RPMI7951 (cell line): ENCODE measurements at places on chromosomes 7 and 10. TPM values are rescaled to one million over a fixed set of nuclear protein-coding genes. Genes with fewer than 3 reads are reported as not detected.
A peak's percentile ranks its signal among the peaks of the same experiment; 100 is the strongest.

Gene GHRHR
- total RNA-seq: not detected in 2 replicates

Gene NXPH1
- not detected in 2 replicates for total RNA-seq

Gene XRCC2
- 7.9 and 8.3 TPM in 2 replicates for total RNA-seq

Gene YAE1
- total RNA-seq: 44.8 and 52.7 TPM in 2 replicates

Gene CDHR3
- 1.3 and 1.4 TPM in 2 replicates for total RNA-seq

Gene VWA2
- not detected in 2 replicates for total RNA-seq

Gene TMEM26
- 1.2 TPM in 1 of 2 replicates, not detected in the other for total RNA-seq

Gene PDE6C
- not detected in 2 replicates for total RNA-seq

Gene SLC29A3
- total RNA-seq: 0.39 and 1.2 TPM in 2 replicates

Gene GIMAP1
- total RNA-seq: not detected in 2 replicates

Gene SAMD9
- 18.8 and 24.3 TPM in 2 replicates for total RNA-seq

- no peak for DNase-seq
These were observed 1.1 kb downstream of the MEPCE start for GRCh38 chr7:100430493-100431285.

DNA sequence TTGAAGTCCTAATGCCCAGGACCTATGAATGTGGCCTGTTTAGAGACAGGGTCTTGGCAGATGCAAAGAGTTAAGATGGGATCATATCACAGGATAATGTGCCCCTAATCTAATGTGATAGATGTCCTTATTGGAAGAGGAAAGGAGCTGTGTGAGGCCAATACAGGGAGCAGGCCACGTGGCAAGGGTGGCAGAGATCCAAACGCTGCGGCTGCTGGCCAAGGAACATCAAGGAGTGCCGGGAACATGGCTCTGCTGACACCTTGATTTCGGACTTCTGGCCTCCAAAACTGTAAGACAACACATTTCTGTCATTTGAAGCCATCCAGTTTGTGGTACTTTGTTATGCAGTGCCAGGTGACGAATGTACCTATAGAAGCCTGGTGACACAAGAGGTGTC, 37.7 kb upstream of the EZH2 start:
- no peak for DNase-seq

DNA sequence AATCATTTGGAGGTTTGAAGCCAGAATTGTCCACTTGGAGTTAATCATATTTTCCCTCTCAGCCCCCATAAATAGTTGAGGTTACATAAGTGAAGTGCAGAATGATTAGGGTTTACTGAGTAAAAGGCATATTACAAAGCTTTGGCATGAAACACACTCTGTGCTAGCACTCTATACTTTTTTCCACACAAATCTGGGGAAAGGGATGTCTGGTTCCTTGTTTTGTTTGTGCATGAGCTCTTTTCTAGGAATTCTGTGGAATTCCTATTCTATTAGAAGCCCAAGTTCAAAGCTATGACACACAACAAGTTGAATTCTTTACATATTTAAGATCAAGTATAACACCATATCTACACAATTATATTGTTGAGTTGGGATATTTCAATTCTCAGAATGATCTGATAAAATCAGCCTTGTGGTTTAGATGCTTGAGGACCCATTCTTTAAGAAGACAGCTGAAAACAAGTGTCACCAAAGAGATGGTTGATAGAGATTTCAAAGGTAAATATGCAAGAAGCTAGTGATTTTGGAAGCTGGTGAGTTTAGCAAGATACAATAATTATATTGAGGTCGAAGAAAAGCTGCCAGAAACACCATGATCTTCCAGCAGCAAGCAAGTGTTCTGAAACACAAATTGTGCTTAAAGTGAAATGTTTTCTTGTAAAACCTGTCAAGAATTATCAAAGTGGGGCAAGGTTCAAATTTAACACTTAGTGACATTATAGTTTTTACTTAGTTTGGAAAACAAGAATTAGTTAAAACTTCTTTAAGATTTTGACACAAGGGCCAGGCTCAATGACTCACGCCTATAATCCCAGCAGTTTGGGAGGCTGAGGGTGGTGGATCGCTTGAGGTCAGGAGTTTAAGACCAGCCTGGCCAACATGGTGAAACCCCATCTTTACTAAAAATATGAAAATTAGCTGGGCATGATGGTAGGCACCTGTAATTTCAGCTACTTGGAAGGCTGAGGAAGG, 122.6 kb downstream of the INHBA start:
- DNase-seq: peak; percentile 91

DNA sequence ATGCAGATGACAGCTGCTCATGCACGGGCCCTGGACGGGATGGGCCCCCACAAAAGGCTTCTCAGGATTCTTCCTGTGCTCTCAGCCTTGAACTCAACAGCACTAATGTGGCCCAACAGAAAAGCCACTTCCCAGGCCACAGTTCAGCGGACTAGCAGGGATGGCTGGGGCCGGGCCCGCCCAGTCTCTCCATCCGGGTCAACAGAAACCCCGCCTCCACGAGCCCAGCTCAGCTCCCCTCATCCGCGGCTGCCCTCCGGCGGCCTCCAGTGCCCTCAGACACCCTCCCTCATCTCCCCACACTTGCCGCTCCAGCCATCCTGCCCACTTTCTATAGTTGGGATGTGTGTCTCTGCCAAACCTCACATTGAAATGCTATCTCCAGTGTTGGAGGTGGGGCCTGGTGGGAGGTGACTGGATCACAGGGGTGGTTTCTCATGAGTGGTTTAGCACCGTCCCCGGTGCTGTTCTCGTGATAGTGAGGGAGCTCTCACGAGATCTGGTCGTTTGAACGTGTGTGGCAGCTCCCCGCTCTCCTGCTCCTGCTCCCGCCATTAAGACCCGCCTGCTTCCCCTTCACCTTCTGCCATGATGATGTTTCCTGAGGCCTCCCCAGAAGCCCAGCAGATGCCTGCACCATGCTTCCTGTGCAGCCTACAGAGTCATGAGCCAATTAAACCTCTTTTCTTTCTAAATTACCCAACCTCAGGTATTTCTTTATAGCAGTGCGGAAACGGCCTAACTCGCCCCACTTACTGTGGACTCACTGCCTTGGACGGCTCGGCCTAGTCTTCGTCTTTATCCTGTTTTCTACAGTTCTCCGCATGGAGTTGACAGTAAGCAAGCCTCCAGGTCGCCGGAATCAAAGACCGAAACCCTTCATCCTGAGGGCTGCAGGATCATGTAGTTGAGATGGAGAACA, 169.9 kb upstream of the RNF32 start:
- no peak for DNase-seq

DNA sequence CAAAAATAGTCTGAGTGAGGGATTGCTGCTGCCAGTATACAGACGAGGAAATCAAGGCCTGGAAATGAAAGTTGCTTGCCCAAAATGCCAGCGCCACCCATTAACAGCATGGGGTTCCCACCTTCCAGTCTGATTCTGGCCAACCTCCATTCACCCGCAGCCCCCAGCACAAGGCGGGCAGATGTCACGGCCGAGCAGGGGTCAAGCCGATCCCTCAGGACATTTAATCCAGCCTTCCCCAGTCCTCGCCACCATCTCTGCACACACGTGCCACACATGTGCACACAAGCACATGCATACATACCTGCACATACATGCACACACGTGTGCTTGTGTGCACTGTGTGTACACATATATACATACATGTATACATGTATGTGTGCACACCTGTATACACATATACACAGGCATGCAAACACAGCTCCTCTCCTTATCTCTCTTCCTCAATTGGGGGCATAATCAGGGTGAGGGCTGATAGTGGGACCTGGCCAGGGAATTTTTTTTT, 122.9 kb downstream of the GRID1 start:
- no peak for DNase-seq

DNA sequence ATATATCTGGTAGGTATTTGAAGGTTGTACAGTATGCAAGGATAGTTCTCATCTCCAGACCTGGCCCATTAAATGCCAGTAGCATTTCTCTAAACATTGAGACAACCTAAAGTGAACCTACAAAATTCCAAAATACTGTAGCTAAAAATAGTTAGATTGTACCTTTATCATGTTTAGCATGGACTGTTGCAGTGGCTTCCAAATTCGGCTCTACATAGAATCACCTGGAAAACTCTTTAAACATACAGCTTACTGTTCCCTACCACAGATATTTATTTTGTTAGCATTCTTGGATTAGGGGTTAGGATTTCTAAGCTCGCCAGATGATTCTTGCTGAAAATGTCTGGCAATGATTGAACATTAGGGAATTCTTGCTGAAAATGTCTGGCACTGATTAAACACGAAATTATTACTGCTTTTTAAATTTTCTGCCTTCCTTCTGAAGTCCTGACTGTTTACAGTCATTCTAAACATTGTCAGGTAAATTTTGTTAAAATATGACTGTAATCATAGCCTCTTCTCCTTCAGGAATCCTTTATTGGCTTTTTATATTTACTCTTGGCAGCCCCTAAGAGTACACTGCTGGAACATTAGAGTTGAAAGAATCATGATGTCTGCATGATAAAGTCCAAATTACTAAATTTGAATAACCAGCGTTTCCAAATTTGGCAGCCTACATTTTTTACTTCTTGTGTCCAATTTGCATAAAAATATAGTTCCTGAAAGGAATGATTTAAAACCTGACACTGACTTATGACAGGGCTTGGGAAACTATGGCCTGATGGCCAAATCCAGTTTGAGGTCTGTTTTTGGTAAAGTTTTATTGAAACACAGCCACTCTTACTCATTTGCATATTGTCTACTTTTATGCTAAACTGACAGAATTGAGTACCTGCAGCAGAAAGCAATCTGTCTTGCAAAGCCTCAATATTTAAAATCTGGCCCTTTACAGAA, 40.3 kb downstream of the SHOC2 start:
- no peak for DNase-seq

- DNase-seq: peak; percentile 52
These were observed 101.6 kb upstream of the PLXNA4 start for GRCh38 chr7:132677918-132678317.

- peak; percentile 45 for DNase-seq
These were observed 187.2 kb upstream of the CSTF2T start for GRCh38 chr10:51886438-51887068.

- DNase-seq: no peak
These were observed 51.3 kb downstream of the USP6NL start for GRCh38 chr10:11560076-11560709.

DNA sequence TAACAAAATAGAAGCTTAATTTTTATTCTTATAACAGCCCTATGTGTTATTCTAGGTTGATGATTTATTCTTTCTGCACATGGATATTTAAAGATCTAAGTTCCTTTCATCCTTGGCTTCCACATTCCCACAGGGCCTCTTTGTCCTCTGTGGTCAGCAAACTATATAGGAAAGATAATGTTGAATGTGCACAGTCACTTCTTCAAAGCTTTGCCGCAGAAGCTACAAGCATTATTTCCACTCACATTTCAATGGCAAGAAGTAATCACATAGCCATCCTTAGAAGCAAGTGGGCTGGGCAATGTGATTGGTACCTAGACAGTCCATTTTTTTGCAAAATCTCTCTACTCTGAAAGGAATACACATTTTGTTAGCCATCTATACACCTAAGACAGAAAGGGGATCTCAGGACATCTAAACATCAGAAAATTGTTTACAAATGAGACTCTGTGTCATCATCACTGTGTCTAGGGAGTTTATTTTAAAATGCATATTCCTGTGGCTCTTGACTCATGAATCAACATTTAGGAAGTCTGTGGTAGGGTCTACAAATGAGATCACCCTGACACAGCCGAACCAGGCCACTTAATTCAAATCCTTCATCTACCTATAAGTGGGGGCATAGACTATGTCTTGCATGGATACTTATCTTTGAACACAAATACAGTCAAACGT, 1060.5 kb downstream of the XPNPEP1 start:
- peak; percentile 10 for DNase-seq

- DNase-seq: no peak
These were observed 279.4 kb upstream of the IMMP2L start for GRCh38 chr7:111841596-111842205.

DNA sequence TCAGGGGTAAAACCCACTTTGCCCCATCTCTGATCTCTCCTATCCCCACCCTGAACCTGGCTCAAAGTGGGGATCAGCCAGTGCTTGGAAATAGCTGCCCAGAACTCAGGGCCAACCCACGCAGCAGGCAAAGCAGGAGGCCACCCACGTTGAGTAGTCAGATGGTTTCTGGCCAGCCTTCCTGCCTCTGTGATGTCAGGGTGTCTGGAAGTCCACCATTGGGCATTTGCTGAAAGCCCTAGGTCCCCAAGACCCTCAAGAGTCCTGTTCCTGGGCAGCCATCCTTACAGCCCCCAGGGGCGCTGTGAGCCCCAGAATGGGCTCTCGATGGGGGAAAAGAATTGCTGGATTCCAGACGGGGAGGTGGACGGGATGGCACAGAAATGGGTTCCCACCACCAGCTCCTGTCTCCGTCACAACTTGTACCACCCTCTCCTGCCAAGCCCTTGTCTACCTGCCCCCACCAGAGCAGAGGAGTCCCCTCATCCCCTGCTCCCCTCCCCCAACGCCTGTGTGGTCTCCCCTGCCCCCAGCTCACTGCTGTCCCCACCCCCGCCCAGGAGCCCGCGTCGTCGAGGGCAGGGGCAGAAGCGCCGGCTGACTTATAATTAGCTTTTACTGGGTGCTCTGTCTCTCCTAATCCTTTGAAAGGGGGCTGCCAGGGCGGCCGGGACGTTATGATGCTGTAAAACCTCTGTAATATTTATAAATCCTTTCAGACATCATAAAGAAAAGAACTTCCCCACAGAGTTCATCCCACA, 3.9 kb downstream of the MYL10 start:
- DNase-seq: no peak

GRCh38 chr7:44259547-44260457, 59.0 kb downstream of the YKT6 start:
- peak; percentile 99 for DNase-seq

DNA sequence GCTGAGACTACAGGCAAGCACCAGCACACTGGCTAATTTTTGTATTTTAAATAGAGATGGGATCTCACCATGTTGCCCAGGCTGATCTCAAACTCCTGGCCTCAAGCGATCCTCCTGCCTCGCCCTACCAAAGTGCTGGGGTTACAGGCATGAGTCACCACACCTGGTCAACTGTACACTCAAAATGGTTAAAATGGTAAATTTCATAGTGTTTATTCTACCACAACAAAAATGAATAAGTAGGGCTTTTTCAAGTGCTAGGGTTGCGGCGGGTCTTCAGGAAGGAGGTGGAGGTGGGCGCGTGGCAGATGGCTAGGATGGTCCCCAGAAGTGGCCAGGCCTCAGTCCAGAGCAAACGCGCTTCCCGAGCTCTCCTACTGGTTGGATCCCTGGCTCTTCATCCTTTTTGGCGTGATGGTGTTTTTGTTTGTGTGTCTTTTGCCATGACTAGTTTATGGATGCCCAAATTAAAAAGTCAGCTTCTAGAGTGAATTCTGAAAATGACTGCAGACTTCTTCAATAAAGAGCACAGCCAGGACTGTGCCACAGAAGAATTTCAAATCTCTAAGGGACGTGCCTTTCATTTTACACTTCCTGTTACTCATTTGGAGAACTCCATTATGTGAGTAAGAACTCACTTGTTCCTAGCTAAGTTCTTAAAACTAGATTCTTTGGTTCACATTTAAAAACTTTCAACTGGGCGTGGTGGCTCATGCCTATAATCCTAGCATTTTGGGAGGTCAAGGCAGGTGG, 73.9 kb downstream of the TMEM130 start:
- no peak for DNase-seq

- DNase-seq: no peak
These were observed 1548.1 kb upstream of the LRRTM3 start for GRCh38 chr10:65377687-65378086.
